ENCODE measurements at places on chromosomes 7 and 10.

- DNase-seq = no peak
Observed at GRCh38 chr7:923108-924041, 31.1 kb downstream of the ADAP1 start.

GRCh38 chr7:44849885-44850544, 2.1 kb upstream of the H2AZ2 start:
- no peak for DNase-seq

- no peak for DNase-seq
Observed at GRCh38 chr7:101432316-101432715, 69.6 kb downstream of the COL26A1 start.

GRCh38 chr7:43594020-43594419, 11.1 kb downstream of the STK17A start:
- DNase-seq = no peak

Measured in globus pallidus (tissue), 1 donor.